ENCODE measurements at places on chromosomes 13 and 19. TPM values are rescaled to one million over a fixed set of nuclear protein-coding genes. Genes with fewer than 3 reads are reported as not detected.

- no peak for DNase-seq
Observed at GRCh38 chr19:13094106-13094504, 8.6 kb downstream of the LYL1 start.

- DNase-seq, result no peak
Observed at GRCh38 chr13:34391076-34391475, 551.0 kb upstream of the NBEA start.

DNA sequence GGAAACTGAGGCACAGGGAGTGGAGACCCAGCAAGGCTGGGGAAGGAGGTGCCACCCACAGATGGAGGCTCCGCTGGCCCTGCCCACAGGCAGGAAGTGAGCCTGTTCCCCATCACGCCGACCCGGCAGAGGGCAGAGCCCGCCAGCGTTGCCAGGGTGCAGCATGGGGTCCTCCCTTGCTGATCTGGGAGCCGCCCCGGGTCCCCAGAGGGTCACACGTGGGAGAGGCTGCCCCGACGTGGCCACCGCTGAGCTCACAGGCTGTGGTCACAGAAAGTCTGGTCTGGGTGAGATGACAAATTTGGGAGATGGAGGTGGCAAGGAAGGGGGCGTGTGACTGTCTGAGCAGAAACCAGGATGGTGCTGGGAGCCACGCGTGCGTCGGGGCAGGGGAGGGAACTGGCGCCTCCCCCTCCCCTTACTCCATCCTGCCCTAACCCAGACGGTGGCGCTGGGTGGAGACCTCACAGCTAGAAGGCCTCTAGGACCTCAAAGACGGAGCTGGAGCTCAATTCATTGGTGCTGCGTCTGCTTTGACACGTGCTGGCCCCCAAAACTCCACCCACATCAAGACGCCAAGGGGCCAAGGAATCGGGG, 7.7 kb downstream of the MEX3D start:
- no peak for DNase-seq

- DNase-seq, result no peak
Observed at GRCh38 chr19:324716-325115, 19.9 kb downstream of the MIER2 start.

GRCh38 chr19:55390461-55390880, 4.7 kb downstream of the RPL28 start:
- DNase-seq, result no peak

GRCh38 chr13:58823701-58824100, 1192.2 kb downstream of the PCDH17 start:
- no peak for DNase-seq

- peak; percentile 70 for DNase-seq
Observed at GRCh38 chr19:40599902-40600569, 1.1 kb upstream of the LTBP4 start.

GRCh38 chr13:93859716-93860115, 619.8 kb downstream of the DCT start:
- DNase-seq, result no peak

DNA sequence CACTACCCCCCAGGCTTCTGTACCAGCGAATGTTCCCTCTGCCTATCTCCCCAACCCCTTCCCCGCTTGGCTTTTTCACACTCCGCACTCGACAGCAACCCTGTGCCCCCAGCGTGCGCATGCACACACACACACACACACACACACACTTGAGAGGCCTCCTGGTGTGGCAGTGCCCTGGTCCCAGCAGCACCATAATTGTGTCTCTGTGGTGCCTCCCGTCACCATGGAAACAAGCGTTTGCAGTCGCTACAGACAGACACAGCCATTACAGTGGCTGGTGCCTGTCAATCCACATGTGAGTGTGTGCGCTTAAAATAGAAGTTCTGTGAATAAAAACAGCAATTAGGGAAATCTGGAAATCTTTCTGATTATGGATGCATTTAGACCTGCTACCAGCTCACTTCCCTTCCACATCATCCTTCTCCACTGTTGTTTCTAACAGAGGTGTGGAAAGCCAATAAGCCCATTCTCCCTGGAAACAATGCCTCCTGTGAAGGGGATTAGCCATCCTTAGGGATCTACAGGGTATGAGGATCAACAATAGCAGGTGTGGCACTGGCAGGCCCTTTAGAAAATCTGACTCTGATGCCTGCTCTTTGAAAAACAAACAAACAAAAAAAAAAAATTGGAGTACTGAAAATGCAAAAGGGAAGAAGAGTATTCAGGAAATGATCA, 146.3 kb downstream of the DCLK1 start:
- DNase-seq, result no peak

DNA sequence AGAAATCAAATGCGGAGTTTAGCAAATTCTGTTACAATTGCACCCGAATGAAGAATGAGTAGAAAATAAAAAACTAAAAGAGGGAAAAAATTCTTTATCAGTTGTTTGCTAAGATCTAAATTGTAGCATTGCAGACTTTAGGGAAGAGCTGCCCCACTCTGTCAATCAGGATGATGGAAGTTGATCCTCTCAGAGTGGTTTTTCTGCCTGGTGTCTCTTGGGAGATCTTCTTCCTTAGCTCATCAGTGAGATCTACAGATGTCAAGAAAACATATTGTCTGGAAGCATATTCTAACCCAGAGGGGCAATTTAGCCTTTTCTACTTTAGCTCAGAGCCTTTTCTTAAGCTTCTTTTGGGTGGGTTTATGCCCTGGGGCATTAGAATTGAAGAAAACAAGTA, 223.2 kb upstream of the PCDH17 start:
- DNase-seq, result no peak

GRCh38 chr13:100102042-100102441, 13.1 kb downstream of the PCCA start:
- DNase-seq, result no peak

GRCh38 chr13:50189450-50189849, 174.2 kb downstream of the KCNRG start:
- DNase-seq, result no peak

DNA sequence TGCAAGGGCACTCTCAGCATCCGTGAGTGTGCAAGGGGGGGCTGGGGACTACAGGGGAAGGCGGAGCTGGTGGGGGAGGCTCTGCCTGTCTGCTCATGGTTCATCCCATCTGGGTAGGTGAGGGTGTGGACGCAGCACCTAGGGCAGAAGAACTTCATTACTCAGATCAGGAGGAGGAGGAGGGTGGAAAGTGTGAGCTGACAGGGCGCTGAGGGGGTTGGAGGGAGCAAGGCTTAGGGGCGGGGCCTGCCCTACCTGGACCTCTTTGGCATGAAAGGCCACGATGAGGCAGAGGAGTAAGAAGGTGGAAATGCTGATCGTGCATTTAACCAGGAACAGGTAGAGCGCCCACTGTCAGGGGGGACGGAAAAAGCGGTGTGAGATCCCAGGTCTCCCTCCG, 4.5 kb downstream of the KCNN4 start:
- no peak for DNase-seq

- peak; percentile 22 for DNase-seq
Observed at GRCh38 chr19:34173193-34173956, 1.1 kb downstream of the LSM14A start.

- no peak for DNase-seq
Observed at GRCh38 chr13:30045916-30046704, 195.7 kb upstream of the UBL3 start.

DNA sequence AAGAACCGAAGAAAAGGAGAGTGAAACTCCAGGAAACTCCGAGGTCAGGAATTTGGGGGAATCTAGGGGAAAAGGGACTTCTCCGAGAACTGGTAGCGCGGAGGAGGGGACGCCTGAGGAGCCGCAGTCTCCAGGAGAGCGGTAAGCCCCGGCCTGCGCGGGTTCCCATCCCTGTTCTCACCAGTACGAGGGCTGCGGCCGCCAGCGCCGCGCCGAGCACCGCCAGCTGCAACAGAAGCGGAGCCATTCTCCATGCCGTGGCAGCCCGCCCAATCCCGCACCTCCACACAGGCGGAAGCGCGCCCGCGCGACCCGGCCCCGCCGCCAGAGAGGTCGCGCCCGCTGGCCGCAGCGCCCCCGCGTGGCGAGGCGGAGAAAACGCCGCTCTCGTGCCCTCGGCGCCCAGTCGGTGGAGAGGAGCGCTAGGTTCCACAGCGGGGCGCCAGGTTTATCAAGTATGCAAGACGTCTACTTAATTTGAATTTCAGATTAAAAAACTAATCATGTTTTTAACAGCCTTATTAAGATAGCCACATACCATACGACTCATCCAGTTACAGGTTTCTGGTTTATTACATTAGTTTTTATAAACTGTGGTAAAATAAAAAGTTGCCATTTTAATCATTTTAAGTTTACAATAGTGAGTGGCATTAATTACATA, at the start of gene ALG5:
Gene ALG5 (minus strand): TSS at position 287 of the 661 bp plus-strand sequence. CDS start 40 bp downstream, at position 247.
- DNase-seq, result peak; percentile 93

GRCh38 chr19:8500158-8500557, 2.3 kb downstream of the PRAM1 start:
- DNase-seq, result no peak

The WDR87 gene
- not detected for total RNA-seq

The C13orf42 gene
- total RNA-seq, result not detected

The ACP7 gene
- not detected for total RNA-seq

The SEMA6B gene
- 3.4 TPM for total RNA-seq

The B3GNT3 gene
- not detected for total RNA-seq

The TUBB4A gene
- 0.28 TPM for total RNA-seq

The AMER2 gene
- not detected for total RNA-seq

The TICAM1 gene
- total RNA-seq, result 7.3 TPM

The ZNF415 gene
- total RNA-seq, result 32.5 TPM

The ZNF440 gene
- total RNA-seq, result 4.2 TPM

The PGLYRP2 gene
- not detected for total RNA-seq

The CEACAM8 gene
- not detected for total RNA-seq

The STXBP2 gene
- 1.9 TPM for total RNA-seq

The B3GNT8 gene
- total RNA-seq, result 8.6 TPM

Measured in heart right ventricle (tissue), 16 donors.